ENCODE measurements at places on chromosomes 5 and 9. TPM values are rescaled to one million over a fixed set of nuclear protein-coding genes. Genes with fewer than 3 reads are reported as not detected.

DNA sequence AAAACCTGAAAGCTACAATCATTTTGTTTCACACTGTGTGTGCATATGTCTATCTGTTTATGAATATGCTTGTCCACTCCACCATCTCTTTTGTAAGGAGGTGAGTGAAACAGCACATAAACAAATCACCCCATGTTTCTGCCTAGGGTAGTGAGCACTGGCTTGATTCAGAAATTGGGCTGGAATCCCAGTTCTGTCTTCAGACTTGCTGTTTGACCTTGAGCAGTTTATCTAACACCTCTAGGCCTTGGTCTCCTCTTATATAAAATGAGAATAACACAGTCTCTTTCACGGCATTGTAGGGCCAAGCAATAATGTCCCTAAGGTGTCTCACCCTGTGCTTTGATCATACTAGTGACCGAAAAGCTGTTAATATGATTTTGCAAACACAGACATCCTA is 61.2 kb downstream of the ZNF366 start:
- no peak for DNase-seq

Gene DCANP1
- total RNA-seq, result not detected

DNA sequence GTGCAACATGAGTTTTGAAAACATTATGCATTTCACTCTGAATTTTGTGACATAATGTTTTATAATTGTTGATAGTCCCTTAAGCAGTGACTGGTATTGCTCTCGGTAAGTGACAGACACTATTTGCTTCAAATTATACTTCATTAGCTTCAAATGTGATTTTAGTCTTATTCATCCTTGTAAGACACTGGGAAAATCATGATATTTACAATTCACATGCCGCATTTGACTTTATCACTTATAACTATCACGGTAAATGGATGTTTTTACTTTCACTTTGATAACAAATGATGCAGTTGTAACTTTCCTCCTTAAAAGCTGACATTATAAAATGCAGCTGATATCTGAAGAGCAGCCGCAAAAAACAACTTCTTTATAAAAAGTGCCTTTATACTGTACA is 44.1 kb upstream of the ITGA2 start:
- no peak for DNase-seq

Gene C9orf153
- total RNA-seq, result not detected

- DNase-seq, result no peak
Observed at GRCh38 chr5:138697720-138698360, 55.4 kb upstream of the CTNNA1 start.

GRCh38 chr5:51651889-51652288 is 268.6 kb downstream of the ISL1 start:
- peak; percentile 73 for DNase-seq

DNA sequence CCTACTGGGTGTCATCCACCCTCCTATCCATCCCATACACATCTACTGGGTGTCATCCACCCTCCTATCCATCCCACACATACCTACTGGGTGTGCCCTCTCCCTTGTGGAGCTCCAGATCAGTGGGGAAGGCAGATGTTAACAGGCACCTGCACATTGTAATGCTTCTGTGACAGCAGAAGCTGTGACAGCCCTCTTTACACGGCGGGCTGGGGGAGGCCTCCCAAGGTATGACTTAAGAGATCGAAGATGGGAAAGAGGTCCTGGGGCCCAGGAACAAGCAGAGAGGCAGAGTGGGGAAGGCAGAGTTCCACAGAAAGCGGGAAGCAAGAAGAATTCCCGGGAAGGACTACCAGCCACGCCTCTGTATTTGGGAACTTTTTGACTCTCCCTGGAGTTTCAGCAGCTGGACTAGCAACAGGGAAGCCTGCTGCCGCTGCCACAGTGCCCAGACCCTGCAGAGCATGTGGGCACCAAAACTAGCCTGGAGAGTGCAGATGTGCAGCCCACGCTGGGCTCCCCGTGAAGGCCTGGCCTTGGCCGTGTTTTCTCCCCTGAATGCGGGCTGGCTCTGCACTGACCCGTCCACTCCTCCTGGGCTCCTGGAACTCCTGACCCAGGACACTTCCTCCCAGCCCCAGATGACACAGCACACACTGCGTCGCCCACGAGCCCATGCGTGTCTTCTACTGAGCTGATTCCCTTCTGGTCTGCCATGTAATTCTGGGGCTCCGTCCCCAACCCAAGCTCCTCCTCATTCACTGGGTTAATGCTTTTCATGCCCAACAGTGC is 9.3 kb downstream of the TOR1A start:
- DNase-seq, result no peak

- DNase-seq, result no peak
Observed at GRCh38 chr5:60208716-60209115, 315.2 kb upstream of the PDE4D start.

GRCh38 chr5:144812763-144813162 is 642.1 kb downstream of the KCTD16 start:
- peak; percentile 26 for DNase-seq

DNA sequence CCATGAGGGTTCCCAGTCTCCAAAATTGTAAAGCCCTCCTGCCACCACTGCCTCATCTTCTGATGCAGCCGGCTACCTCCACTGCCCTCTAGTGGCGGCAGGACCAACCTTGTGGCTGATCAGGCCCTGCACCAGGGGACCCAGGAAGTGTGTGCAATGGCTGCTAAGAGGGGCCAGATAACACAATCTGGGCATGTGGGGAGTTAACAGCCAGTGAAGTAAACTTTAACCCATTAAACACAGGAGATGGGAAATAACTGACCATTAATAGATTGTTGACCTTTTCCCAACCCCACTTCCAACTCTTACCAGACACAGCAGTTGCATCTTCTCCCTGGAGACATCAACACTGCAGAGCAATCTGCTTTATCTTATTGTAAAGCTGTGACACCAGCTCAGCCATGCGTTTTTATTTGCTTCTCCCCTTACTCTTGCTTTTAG is 63.3 kb downstream of the FREM1 start:
- DNase-seq, result peak; percentile 40

- DNase-seq, result no peak
Observed at GRCh38 chr5:110025160-110025559, 335.4 kb downstream of the MAN2A1 start.

DNA sequence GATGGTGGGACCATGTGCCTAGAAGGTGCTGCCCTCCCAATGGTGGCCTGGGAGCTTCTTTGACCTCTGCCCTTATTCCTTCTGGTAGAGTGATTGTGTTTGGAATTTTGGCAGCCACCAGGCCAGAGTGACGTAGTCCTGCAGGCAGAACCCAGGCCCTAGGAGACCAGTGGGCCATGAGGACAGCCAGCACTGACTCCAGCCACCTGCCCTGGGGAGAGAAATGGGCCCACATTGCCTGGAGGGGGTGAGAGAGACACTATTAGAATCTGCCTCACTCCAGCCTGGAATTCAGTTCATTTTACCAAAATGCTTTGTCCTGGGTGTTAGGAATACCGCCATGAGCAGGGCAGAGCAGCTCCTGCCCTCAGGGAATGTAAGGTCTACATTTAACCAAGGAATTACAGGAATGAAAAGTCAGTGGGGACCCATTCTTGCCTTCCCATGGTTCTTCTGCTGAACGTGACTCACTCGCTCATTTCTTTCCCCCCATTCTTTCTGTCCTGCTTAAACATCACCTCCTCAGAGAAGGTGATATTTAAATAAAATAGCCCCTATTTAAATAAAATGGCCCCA is 5.5 kb upstream of the COL27A1 start:
- DNase-seq, result no peak

DNA sequence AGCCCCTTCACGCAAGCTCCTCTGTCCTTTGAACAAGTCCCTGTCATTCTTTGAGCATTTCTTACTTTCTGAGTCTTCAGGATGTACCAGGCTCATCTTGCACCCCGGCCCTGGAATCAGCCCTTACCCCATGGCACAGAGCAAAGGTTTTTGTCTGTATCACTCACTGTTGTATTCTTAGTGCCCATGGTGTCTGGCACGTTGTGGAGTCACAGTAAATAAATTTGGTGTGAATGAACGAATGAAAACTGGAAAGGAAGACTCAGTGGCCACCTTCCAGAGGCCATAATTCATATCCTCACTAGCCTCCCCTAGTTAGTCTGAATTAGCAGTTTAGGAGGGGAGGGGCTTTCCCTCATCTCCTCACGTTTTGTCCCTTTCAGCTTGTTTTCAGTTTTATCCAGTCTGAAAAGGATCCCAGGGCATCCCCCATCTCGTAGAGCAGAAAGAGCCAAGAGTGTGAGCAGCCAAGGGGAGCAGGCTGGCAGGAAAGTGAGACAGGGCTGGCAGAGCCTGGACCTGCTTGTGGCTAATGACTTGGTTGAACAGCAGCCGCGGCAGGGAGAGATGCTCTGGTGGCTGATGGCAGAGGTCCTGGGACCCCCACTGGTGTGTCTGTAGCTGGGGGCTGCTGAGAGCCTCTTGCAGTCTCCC is 42.7 kb downstream of the ZNF618 start:
- no peak for DNase-seq

Gene MATR3
- total RNA-seq, result 175 TPM

Gene PAM
- 110 TPM for total RNA-seq

DNA sequence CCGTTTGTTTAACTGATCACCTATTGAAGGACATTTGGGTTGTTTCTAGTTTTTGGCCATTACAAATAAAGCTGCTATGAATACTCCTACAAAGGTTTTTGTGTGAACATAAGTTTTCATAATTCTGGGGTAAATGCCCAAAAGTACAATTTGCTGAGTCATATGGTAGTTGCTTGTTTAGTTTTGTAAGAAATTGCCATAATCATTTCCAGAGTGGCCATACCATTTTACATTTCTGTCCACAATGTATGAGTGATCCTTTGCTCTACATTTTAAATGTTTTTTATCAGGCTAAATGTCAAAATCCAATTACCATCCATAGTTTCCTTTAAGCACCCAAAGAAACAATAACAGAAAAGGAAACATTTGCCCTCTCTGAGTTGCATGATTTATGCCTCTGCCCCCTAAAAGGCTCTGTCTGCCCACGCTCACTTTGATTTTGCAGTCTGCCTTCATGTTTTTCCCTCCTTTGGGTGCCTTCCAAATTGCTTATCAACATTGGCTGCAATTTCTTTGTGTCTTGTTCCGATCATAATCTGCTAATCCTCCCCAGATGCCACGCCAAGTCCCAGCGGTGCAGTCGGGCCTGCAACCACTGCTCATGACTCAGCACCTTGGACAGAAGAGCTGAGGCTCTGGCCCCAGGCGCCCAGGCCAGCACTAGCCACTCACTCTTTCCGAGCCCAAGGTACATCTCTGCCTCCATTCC is 339.2 kb downstream of the PIK3R1 start:
- no peak for DNase-seq

Gene ATP10B
- total RNA-seq, result not detected

Gene ECSCR
- 67.7 TPM for total RNA-seq

DNA sequence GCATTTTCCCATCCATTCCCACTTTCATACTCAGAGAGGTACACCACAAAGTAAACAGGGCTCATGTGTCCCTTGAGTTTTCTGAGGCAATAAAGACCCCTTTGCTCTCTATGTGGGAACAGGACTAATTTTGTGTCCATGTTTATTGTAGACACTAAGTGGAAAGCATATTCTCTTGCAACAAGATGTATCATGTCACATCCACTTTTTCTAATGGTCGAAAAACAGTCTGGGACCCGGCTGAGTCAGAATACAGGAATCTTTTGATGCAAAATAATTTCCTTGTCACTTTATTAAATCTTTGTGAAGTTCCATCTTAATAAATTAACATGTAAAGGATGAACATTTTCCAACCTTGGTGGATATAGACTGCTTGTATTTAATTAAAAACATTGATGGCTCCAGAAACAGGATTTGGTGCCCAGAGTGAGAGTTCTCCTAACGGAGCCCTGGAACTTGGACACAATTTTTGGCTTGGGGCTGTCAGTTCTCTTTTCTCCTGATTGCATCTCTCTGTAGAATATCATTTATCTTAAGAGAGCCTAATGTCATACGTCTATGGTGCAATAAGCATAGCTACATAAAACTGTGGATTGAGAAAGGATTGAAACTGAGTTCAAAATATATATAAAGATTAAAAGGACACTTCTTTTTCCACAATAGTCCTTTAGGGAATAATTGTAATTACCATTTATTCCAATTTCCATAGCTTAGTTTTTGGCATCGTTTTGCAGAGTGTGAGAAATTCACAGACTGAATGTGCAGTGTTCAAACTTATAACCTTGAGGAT is 1116.7 kb upstream of the SEMA6A start:
- DNase-seq, result no peak

GRCh38 chr5:54889826-54890225 is 95.6 kb downstream of the ESM1 start:
- DNase-seq, result peak; percentile 72

Gene MAMDC4
- 7.4 TPM for total RNA-seq

DNA sequence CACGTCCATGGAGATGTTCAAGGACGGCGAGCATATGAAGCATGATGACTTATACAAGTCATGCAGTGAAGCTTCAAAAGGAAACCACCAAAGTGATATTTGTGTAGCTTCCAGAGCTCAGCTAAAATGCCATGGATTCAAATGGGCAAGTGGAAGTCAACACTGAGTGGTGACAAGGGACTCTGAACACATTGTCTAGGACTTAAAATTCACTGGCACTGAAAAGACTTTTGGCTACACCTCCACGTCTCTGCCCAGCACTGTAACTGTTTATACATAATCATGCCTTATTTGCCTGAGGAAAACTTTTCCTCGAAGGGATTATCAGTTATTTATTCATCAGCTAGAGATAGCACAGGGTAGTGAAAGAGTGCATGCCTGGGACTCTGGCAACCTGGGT is 15.2 kb downstream of the CTXN3 start:
- DNase-seq, result no peak

Gene CLIC3
- 1.7 TPM for total RNA-seq

DNA sequence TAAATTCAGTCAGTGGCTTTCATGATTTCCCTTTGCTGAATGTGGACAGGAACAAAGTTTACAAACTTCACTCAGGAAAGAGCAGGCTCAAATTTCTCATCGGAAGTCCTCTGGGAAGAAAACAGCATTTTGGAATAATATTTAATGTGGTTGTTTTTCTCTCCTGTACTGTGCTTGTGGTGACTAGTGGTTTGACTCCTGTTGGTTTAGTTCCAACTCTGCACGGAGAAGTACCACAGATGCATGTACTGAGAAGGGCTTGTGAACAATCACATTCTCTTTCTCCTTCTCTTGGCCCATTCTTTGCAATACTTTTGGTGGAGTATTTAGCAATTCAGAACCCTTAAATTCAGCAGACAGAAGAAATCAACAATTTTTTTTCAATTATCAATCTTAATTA is 13.3 kb downstream of the MPDZ start:
- peak; percentile 77 for DNase-seq

- DNase-seq, result peak; percentile 41
Observed at GRCh38 chr5:8500426-8500825, 631.5 kb downstream of the MTRR start.

DNA sequence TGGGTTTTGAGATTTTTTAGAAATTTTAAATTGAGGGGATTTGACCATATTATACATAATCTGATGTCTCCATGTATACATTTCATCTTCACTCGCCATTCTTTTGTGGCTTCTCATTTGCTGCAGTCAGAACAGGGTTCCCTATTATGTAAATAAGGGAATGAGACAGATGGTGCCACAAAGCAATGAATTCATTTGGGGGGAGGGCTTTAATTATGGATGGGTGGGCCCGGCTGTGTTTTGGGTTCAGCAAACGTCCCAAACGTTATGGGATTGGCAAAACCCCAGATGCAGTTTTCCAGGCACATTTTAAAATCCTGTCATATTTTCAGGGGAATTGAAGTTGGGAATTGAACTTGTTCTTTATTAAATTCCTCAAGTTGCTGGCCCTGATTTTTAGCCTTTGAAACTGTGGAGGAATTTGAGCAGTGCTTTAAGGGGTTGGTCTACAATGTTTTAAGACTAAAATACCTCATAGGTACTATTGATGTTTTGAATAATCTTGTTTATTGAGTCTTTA is 558.5 kb upstream of the ZNF462 start:
- DNase-seq, result no peak

GRCh38 chr9:108783326-108783725 is 72.5 kb downstream of the ACTL7B start:
- DNase-seq, result no peak

- no peak for DNase-seq
Observed at GRCh38 chr5:7331131-7331530, 64.8 kb upstream of the ADCY2 start.
